ENCODE measurements at places on chromosomes 6 and 20. TPM values are rescaled to one million over a fixed set of nuclear protein-coding genes. Genes with fewer than 3 reads are reported as not detected.

HLA-G gene
- 0.23 TPM for total RNA-seq

FGD2 gene
- total RNA-seq: 0.23 TPM

PRSS35 gene
- not detected for total RNA-seq

SOBP gene
- 0.19 TPM for total RNA-seq

SLC22A16 gene
- total RNA-seq: not detected

IGF2R gene
- total RNA-seq: 37.1 TPM

TMEM244 gene
- total RNA-seq: not detected

NANP gene
- total RNA-seq: 7.7 TPM

GRM1 gene
- total RNA-seq: not detected

AFDN gene
- total RNA-seq: 52.1 TPM

HTR1E gene
- not detected for total RNA-seq

SLC17A1 gene
- not detected for total RNA-seq

C6orf136 gene
- 10.6 TPM for total RNA-seq

PDYN gene
- not detected for total RNA-seq

RARS2 gene
- 25.6 TPM for total RNA-seq

WASF1 gene
- 24.6 TPM for total RNA-seq

CPXM1 gene
- not detected for total RNA-seq

TPD52L1 gene
- 83.5 TPM for total RNA-seq

PRELID3B gene
- total RNA-seq: 65.5 TPM

TCP11 gene
- total RNA-seq: not detected

CAGE1 gene
- total RNA-seq: not detected

Data from hair follicular keratinocyte (primary cell).